Kidney epithelial cell (primary cell): ENCODE measurements at places on chromosomes 13 and 19.

DNA sequence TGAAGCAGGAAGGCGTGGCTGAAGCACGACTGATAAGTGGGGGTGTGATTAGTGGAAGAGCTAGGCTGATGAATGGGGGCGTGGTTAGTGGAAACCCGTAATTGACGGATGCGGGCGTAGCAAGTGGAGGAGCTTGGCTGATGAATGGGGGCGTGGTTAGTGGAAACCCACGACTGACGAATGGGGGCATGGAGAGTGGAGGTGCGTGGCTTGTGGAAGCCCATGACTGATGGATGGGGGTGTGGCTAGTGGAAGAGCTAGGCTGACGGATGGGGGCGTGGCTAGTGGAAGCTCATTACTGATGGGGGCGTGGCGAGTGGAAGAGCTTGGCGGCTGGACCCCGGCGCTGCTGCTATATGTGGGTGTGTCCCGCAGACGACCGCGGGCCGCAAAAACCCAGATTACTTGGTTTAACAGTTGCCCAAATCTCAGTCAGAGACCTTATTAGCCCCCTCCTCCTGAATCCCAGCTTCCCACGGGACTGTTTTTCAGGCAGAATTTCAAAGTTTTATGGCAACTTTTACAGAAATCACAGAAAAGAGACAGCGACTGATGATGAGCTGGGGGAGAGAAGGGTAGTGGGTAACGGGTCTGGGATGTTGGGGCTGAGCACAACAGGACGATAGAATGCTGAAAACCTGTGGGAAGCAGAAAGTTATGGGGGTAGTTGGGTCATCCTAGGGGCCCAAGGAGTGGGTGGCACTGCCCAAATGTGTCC lies 9.0 kb upstream of the MEIS3 start:
- peak; percentile 78 for DNase-seq

GRCh38 chr13:109629737-109630136 lies 156.6 kb downstream of the IRS2 start:
- no peak for DNase-seq

GRCh38 chr13:43596924-43597598 lies 189.7 kb downstream of the ENOX1 start:
- no peak for DNase-seq

GRCh38 chr13:52454459-52454819 lies 839 bp upstream of the CKAP2 start:
- no peak for DNase-seq

DNA sequence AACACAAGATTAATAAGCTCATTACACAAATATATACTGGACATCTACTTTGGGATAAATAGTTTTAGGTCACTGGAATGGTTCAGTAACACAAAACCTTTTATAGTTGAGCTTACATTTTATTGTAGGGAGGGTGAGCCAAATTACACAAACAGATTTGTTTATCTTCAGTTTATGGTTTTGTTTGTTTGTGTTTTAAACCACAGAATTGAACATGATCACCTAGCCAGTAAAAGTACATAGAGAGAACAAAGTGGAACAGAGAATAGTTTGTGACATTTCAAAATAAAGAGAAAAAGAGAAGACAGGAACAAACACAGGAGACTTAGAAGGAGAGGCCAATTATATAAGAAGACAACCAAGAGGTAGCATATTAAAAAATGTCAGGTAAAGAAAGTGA lies 1930.2 kb upstream of the PCDH20 start:
- DNase-seq: no peak

GRCh38 chr19:55625004-55625326 lies 599 bp upstream of the ZNF784 start:
- DNase-seq: no peak

DNA sequence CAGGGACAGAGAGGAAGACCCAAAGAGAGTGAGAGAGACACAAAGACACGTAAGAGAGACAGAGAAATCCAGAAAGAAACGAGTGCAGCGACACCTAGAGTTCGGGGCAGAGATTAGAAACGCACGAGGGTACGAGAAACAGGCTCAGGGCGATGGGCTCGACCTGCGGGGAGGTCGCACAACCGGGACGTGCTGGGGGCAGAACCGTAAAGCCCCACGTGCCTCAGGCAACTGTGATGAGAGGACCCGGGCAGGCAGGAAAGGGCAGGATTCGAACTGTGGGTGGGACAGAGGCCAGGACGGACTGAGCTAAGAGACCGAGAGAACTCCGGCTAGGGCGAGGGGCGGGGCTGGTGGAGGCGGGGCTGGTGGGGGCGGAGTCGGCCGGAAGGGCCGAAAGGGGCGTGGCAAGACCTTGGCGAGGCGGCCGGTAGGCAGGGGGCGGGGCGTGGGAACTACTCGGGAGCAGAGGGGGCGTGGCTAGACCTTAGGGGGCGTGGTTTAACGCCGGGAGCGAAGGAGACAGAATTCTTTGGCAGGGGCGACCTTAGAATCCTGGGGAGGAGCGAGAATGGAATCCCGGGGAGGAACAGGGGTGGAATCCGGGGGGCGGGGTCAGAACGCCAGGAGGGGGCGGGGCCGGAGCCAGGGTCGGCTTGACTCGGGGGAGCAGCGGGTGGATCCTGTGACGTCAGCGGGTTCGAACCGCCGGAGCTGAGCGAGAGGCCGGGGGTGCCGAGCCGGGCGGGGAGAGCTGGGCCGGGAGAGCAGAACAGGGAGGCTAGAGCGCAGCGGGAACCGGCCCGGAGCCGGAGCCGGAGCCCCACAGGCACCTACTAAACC lies at the start of gene NECTIN2:
Gene NECTIN2, plus strand, starts transcription at position 686 of the 843 bp plus-strand sequence. CDS start 229 bp downstream, outside the sequence.
- peak; percentile 82 for DNase-seq

GRCh38 chr13:30477346-30478195 lies 11.8 kb upstream of the HMGB1 start:
- DNase-seq: no peak

GRCh38 chr19:6856749-6857372 lies 30.5 kb upstream of the ADGRE1 start:
- no peak for DNase-seq

DNA sequence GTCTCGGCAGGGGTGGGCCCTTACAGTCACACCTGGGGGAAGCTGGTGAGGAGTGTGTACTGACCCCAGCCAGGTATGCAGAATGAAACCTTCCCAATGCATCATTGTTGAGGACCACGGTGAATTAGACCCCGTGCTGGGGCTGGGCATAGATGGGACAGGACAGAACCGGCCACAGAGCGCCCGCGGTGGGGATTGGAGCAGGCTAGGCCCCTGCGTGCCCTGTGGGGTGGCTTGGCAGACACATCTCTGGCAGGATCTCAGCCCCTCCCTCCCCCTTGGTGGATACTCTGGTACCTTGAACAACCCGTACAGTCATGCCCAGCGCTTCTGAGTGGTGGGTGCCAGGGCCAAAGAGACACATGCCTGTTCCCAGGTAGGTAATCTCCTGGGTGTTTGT lies 200.6 kb downstream of the TEX29 start:
- no peak for DNase-seq

DNA sequence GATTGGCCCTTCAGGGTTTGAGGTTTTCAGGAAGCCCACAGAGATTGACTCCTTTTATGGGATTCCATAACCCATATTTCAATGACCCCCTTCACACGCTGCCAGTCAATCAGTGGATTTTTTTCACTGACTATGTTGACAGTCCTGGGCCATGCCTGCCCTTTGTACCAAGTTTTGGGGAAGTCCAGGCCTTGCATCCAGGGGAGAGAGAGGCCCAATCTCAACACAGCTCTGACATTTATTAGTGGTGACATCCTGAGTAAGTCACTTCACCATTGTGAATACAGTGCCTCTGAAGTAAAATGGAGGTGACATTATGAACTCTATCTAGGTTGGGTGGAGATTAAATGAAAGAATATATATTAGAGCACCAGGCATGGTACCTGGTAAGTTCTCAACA lies 181.1 kb downstream of the NUFIP1 start:
- no peak for DNase-seq

DNA sequence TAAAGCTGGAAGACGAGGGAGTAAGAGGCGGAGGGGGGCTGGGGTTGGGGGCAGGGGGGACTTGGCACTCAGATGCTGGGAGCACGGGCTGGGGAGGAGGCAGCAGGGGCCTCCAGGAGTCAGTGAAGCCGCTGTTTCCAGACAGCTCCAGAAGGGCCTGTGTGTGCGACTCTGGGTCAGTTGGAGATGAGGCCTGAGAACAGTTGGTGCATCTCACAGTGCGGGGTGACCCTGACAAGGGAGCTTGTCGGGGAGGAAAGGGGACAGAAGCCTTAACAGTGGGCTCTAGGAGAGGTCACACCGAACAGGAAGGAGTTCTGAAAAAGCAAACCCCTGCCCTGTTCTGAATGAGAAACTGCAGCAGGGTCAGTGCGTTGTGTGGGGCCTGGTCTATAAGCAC lies 11.2 kb downstream of the NAXD start:
- no peak for DNase-seq

- DNase-seq: no peak
Observed at GRCh38 chr19:4220188-4220587, 9.1 kb upstream of the EBI3 start.

DNA sequence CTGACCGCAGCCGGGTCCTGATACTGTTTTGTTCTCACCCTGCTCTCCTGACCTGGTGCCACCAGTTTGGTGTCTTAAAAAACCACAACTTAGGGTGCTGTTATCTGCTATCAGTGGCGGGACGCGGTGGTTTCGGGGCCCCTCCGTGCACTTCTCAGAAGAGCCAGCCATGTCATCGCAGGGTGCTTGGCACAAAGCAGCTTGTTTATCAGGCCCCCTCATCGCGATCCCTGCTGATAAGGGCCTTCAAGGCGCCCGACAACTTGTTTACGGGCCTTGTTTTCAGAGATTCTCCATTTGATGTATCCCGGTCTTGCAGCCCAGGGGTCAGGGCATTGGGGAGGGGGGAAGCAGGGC lies 58.1 kb upstream of the KLF2 start:
- no peak for DNase-seq

DNA sequence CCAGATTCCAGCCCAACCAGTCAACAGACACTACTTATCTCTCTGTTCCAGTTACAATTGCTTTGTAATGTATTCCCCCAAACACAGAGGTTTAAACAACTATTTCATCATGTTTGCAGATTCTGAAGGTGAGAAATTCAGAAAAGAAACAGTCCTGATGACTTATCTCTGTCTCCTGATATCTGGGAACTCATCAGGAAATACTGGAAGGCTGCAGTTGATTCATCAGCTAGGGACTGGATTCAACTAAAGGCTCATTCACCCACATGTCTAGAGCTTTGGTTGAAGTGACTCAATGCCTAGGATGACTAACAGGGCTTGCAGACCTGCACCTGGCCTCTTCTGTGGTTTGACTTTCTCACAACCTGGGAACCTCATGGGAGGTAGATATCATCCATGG lies 56.6 kb upstream of the GPC6 start:
- DNase-seq: peak; percentile 98

DNA sequence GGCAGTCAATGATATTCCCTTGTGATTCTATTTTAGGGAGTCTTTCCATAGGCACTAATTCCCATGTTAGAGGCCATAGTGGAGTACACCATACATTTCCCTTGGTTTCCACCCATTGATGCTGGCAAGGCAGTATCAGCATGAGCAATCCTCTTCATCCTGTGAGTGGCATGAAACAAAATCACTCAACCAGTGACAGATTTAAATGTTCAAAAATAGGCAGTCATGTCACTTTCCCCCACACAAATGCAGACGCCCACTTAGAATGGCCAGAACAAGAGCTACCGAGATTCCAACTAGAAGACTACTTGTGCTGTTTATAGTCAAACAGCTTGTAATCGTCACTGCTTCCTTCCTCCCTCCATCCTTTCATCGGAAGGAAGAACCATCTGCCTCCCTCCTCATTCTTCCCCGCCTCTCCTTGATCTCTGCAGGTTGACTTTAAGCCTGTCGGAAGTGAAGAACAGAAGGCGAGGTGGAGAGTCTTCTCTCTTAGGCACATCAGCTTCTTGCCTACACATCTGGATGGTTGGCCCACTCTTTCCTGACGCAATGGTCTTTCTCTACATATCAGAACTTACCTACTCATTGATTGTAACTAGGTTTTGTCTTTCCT lies 22.6 kb downstream of the RASL11A start:
- DNase-seq: no peak

- DNase-seq: no peak
Observed at GRCh38 chr19:38690832-38691231, 43.4 kb downstream of the ACTN4 start.

DNA sequence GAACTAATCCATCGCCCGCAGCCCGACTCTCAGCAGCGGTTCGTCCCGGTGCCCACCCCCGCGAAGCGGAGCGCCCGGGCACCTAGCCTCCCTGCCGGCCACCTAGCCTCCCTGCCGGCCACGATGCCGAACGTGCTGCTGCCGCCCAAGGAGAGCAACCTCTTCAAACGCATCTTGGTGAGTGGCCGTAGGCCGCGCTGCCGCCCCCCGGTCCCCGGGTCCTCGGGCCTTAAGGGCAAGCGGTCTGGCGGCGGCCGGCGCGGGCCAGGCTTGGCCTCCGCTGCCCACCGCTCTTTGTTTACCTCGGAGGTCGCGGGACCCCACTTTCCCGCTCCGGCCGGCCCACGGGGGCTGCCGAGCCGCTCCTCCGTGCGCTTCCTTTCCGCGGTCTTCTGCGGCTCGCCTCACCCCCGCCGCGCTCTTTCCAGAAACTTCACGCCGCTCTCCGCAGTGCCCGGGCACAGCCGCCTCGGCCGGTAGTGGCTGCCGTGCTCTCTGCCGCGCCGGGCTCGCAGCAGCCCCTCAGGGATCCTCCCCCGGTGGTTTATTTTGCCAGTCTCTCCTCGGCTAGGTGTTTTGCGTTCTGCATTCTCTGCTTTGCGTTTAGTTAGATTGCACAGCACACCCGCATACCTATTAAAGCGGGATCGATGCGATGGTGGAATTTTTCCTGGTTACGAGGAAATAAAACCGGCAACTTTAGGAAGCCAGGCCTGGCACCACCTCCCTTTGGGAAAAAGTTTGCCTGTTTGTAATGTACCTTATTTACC lies 524 bp downstream of the NAA16 start:
- DNase-seq: no peak

DNA sequence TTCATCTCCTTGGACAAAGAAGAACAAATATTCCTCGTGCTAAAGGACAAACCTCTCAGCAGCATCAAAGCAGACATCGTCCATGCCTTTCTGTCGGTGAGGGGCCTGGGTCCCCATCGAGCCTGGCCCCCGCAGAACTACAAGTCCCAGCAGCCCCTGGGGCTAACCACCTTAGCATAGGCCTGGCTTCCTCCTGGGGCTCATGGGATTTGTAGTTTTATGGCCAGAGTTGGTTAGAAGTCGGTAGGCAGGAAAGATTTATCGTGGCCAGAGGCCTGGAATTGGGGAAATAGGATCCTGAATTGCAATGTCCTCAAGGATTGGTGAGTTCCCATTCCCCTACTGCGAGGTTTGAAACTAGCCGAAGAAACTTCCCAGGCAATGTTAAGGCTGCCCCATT lies 19.6 kb downstream of the TMEM150B start:
- no peak for DNase-seq
